Central memory CD4-positive, alpha-beta T cell (primary cell): ENCODE measurements at places on chromosomes 2 and 18.

- DNase-seq = no peak
Observed at GRCh38 chr2:187475499-187476248, 27.6 kb upstream of the CALCRL start.

DNA sequence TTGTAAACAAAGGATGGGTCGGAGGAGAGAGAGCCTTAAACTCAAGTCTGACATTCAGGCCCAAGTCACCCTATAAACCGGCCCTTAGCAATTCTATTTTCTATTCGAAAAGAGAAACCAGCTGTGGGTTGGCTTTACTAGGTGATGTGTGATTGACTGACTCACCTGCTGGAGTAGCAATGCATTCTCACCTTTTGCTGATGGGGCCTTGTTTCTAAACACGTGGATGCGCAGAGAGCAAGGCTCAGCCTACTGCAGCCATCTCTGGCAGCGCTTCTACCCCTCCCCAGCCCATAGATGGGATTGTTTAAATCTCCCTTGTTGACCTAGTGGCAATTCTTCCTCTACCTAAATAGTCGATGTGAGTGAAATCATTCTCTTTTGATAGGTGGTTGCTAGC is 138.5 kb downstream of the MEIS1 start:
- no peak for DNase-seq

GRCh38 chr2:6879011-6879410 is 1.4 kb downstream of the RSAD2 start:
- DNase-seq = no peak

- no peak for DNase-seq
Observed at GRCh38 chr2:202115479-202115971, 42.5 kb downstream of the KIAA2012 start.

DNA sequence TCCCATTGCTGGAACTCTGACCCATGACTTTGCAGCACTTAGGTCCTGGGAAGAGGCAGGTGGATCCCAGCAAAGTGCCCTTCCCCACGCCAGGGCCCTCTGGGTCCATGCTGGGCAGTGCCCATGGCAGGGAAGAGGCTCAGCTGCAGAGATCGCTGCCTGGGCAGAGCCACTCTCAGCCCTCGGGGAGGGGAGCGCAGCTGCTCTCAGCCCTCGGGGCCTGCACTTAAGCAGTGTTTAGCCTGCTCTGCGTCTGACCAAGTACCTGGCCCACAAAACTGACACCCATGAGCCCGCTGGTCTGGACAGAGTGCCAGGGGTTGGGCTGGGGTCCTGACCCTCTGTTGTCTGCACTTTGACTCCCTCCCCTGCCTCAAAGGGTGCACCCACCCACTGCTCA is 46.3 kb downstream of the AQP12A start:
- no peak for DNase-seq

GRCh38 chr2:127270663-127271062 is 23.3 kb downstream of the ERCC3 start:
- DNase-seq = no peak

DNA sequence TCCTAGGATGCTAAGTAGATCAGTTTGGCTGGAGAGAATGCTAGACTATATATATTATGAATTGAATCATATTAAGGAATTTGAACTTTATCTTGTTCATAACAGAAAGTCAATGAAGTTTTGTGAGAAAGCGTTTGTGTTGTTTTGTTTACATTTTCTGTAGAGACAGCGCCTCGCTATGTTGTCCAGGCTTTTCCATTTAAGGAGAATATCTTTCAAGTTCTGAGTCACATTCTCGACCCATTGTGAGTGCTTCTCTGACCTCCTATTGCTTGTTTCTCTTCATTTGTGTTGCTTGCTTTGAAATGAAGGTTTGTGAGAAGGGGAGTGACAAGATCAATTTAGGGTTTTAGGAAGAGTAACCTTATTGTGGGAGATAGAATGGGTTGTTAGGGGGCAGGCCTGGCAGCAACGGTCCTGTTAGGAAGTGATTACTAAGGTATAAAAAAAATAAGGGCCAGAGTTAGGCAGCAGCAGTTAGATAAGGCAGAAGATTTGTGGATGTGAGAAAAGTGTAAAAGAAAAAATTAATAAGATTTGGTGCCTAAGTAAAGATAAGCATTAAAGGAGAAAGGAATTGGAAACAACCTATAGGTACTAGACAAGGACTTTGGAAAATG is 47.6 kb upstream of the ACVR1 start:
- no peak for DNase-seq

GRCh38 chr2:239548451-239548871 is 147.6 kb upstream of the HDAC4 start:
- DNase-seq = peak; percentile 9

- no peak for DNase-seq
Observed at GRCh38 chr2:11861044-11861443, 114.6 kb downstream of the LPIN1 start.

GRCh38 chr2:196239622-196240587 is 68.5 kb upstream of the STK17B start:
- peak; percentile 87 for DNase-seq

GRCh38 chr2:60298006-60298696 is 255.3 kb downstream of the BCL11A start:
- no peak for DNase-seq

GRCh38 chr2:54041135-54041534 is 70.3 kb upstream of the PSME4 start:
- DNase-seq = no peak

- DNase-seq = no peak
Observed at GRCh38 chr2:223114170-223114569, 62.2 kb downstream of the KCNE4 start.

DNA sequence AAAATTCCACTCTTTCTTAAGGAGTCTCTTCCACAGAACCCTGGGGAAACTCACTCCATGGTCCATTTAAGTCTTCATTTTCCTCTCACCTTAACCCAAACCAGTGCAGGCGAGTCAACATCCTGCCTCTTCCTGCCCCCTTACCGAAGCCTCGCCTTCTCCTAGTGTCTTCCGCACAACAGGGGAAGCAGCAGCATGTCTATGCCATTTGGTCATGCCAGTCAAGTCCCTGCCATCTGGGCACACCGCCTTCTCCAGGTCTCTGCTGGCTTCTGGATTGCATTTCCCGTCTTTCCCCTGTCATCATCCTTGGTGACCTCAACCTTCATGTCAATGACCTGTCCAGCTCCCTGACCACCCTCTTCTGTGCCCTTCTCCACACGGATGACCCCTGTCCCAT is 77.3 kb upstream of the FZD7 start:
- DNase-seq = no peak

DNA sequence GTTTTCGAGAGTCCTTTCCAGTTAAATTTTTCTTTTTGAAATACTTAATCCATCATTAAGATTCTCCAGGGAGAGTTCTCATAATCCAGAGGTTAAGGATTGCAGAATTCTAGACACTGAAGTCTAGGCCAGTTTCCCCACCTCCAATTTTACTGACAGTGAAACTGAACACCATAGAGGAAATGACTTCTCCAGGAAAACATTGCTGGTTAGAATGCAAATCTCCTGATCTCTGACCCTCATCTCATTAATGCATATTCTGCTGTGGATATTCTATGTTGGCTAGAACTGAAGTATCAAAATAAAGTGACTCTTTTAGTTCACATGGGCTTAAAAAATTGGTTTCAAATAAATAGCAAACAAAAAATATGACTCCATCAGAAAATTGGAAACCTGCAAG is 105.8 kb upstream of the UGP2 start:
- DNase-seq = no peak

DNA sequence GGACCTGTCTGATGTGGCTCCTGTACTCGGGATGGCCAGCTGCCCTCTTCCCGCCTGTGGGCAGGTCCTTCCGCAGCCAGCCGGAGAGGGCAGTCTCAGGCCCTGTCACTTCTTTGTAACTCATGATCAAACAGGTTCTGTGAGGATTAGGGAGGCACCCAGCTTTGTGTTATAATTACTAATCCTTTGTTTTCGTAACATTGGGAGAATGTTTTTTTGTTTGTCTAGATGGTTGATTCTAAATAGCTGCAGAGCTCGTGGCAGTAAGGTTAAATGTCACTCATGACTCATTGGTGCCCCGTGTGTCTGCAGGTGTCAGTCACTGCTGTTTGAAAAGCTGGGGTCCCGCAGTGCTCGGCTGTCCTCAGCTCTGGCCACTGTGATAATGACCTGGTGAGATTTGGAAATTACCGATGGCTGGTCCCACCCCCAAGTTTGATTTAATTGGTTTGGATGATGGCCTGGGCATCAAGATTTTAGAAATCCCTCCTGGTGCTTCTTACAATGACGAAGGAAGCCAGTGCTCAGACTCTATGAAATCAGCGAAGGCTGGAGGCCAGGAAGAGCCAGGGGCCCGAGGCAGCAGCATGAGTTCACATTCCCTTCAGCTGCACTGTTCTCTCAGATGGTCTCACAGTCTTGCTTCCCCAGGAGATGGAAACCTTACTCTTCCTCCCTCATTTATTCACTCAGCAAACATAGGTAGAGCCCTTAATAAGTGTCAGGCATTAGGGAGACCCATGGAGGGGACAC is 172.8 kb downstream of the VAPA start:
- no peak for DNase-seq

GRCh38 chr18:36889321-36889720 is 60.4 kb downstream of the KIAA1328 start:
- no peak for DNase-seq

DNA sequence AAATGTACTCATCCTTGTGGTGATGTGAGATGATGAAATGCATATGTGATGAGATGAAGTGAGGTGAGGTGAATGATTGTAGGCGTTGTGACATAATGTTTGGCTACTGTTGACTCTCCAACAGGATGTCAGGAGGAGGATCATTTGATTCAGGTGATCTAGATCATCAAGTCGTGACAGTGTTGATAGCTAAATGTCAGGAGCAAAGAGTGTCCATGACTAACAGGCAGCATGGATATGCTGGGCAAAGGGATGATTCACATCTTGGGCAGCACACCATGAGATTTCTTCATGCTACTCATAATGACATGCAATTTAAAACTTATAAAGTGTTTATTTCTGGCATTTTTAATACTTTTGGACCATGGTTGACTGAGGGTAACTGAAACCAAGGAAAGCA is 40.2 kb upstream of the UBXN4 start:
- no peak for DNase-seq

- no peak for DNase-seq
Observed at GRCh38 chr2:38806015-38806732, 28.2 kb downstream of the GEMIN6 start.

DNA sequence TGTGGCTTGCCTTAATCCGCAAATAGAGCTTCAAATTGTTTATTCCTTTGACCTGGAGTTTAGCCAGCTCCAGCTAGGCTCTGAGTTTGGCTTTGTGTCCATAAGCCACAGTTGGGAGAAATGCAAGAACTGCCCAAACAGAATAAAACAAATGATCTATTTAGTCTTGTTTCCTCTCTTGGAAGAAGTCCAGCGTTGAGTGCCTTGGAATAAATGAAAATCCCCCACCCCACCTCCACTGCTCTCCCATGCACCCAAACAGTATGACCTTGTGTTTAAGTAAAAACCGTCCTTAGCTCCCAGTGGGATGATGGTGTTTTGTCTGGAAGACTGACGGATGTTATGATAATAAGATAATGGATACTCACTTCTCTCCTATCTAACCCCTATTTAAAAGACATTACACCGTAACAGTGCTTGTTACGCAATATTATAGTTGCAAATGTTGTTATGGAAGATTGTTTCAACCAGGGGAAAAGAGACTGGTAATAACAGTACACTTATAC is 3.2 kb upstream of the SERPINE2 start:
- no peak for DNase-seq

DNA sequence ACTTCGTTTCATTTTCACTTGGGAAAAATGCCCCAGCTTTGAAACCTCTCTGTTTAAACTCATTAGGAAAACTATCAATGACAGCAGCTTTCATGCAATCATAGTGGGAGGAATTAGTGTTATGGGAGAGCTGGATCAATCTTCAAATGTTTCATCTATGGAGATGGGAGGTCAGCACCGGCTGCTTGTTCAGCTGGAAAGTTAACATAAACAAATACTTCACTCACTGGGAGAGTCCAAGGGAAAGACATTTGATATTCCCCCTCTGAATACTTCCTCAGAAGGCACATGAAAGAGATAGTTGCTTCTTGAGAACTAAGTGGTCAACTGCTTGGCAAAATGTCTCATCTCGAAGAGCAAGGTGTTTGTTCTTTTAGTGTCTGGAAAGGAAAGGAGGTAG is 7.3 kb downstream of the LYPD1 start:
- no peak for DNase-seq

GRCh38 chr18:56258178-56258577 is 380.2 kb downstream of the TXNL1 start:
- no peak for DNase-seq

DNA sequence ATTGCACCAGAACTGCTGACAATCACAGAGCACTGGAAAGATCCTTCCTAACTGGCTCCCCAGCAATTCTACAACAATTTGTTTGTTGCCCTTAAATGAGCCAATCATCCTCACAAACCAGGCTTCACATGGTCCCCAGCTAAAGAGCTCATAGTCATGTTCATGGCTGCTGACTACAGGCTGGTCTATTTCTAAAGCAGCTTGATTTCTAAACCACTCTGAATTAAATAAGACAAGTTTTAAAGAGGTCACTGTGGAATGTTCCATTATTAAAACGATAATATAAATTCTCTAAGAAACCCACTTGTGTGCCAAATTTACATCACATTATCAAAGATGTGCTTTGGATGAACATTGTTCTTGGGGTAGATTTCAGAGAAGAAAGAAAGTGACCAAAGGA is 110.7 kb downstream of the COPS8 start:
- no peak for DNase-seq

- DNase-seq = no peak
Observed at GRCh38 chr18:29218091-29218490, 1041.2 kb upstream of the CDH2 start.

DNA sequence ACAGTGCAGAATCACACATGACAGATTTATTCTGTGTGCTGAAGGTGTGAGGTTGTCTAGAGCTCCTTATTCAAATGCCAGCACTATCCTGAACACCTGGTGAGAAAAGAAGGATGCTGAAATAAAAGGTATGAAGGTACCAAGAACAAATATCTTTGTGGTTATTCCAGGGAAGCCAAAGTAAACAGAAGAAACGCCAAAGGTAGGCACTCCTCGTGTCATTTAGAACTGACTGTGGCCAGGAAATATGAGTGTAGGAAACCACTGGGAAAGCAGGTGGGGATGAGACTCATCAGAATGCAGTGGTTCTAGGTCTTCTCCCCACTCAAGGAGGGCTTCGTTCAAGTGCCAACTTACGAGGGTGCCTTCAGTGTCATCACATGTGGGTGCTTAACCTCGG is 80.8 kb downstream of the KIF5C start:
- no peak for DNase-seq

DNA sequence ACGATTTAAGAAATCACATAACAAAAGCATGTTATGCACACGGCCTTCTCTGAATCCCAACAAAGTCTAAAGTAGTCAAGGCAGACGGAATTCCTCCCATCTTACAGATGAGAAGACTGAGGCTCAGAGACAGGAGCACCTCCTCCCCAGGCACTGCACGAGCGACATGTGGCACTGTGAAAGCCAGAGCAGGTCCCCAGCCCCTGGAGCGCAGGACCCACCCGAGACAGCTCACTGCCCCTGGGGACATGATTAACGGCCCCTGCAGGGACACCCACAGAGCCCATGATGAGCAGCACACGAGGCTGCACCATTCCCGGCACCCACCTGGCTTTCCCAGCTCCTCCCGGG is 53.6 kb downstream of the EIPR1 start:
- no peak for DNase-seq

- no peak for DNase-seq
Observed at GRCh38 chr2:102809291-102810189, 47.7 kb downstream of the TMEM182 start.

GRCh38 chr2:24077535-24077877 is 1.4 kb upstream of the SF3B6 start:
- DNase-seq = peak; percentile 3

GRCh38 chr2:210318486-210318885 is 3.5 kb upstream of the MYL1 start:
- no peak for DNase-seq

GRCh38 chr18:39062426-39062825 is 1496.8 kb upstream of the CELF4 start:
- no peak for DNase-seq
